Activated naive CD8-positive, alpha-beta T cell treated with anti-CD3 and anti-CD28 coated beads, Interleukin-2, amount 50 U/mL, for 16 hours (primary cell): ENCODE measurements at places on chromosomes 2 and 18.

DNA sequence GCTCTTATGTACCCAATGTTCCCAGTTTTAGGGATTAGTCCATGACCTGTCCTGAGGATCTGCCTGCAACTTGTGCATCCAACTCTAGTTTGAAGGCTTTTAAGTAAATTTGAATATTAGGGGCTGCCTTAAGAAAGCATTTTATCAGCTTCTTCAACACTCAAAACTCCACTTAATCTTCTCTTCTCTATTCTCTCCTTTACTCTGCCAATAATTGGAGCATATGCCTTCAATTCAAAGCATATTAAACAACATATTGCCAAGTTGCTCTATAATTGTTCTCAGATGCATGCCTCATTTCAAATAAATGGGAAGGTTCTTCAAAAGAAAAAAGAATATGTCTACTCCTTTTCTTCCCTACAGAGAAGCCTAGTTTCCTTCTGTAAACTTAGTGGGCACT, 84.8 kb upstream of the NCKAP5 start:
- no peak for DNase-seq

DNA sequence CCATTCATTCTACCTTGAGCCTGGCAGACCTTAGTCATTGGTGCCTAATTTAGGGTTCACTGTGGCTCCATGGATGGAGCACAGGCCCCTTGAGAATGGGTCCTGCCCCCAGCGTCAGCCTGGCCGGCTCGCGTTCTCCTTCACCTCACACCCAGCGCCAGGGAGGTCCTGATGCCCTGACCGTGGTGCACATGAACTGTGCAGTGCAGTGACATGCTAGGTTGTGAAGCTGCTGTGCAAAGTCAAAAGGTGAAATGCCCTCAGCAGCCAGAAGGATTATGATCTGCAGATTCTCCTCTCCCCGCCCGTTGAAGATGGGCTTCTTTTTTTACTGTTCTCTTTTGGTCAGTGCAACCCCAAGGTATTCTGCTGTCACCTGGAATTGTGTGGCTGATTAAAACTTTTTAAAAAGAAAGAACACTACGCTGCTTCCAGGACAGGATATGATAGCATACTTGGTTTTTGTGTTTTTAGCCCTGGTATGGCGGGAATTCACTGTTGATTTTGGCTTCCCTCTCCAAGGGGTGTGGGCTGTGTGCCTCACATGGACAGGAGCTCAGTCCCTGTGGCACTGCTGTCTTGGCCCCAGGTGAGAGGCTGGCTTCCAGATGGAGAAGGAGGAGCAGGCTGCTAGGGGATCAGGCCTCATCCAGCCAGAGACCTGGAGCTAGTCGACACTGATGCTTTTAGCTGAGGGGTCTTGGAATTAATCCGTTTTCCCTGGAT, 49.4 kb upstream of the MCFD2 start:
- no peak for DNase-seq

- no peak for DNase-seq
Measured at GRCh38 chr2:88261725-88262124, 91.6 kb downstream of the THNSL2 start.

DNA sequence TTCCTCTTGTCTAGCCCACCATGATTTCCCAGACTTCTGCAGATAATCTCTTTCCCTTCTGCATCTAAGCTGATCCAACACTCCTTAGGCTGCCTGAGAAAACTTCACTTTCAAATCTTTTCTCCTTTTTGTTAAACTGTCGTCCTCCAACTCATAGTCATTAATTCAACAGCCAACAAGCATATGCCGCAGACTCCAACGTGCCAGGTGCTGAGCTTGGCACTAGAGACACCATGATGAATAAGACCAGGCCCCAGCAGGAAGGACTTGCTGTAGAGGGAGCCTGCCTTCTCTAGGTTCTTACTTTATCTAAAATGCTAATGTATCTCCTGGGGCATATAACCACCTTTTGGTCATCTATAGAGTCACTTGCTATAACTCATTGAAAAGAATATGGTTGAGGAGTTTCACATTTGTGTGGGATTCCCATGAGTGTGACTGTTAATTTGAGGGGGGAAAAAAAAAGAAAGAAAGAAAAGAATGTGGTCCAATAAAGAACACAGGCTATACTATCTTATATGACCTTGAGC, 51.0 kb downstream of the ANKRD44 start:
- no peak for DNase-seq

GRCh38 chr18:58886864-58887612, 22.4 kb downstream of the ZNF532 start:
- no peak for DNase-seq
